ENCODE measurements at places on chromosomes 12 and 14.

GRCh38 chr12:105573574-105573973 lies 243.1 kb downstream of the C12orf75 start:
- DNase-seq, result no peak

GRCh38 chr14:98840091-98840490 lies 431.9 kb downstream of the BCL11B start:
- no peak for DNase-seq

DNA sequence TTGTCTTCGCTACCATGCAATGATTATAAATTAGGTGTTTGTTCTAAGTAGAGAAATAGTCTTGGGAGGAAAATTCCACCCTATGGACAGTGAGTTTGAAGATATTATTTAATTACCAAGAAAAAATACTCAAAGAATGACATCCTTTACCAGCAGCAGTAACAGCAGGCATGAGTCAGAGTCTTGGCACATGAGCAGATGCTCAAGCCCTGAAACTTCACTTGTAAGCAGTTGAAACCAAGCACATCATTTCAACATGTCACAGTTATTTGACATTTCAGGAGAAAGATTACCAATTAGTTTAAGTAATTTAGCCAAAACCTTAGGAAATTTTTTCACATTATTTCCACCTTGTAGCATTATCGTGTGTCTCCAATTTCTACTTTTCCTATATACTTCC lies 99.2 kb downstream of the C12orf50 start:
- no peak for DNase-seq

DNA sequence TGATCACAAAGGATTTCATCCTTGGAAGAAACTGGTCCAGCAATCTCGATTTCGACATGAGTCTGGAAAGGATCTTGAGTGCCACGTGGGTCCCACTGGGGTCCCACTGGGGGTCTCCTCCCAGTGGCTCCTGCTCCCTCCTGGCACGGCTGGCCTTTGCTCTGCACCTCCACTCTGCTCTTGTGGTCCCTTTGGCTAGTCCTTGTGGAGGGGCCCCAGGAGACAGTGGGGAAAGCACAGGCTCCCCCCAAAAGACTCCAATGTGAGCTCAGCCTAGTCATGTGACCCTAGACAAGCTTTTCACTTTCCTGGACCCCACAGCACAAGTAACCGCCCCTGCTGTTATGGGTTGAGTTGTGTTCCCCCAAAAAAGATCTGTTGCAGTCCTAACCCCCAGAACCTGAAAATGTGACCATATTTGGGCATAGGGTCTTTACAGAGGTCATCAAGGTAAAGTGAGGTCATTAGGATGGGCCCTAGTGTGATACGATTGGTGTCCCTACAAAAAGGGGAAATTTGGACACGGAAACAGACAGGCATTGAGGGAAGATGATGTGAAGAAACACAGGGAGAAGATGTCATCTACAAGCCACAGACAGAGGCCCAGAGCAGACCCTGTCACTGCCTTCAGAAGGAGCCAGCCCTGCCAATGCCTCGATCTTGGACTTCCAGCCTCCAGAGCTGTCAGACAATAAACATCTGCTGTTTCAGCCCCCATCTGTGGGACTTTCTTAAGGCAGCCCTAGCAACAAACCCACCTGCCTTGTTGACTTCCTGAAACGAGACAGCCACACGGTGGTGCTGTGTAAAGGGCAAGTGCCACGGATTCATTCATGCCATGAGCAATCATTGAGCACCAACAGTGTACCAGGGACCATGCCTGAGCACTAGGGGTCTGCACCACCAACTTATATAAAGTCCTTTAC lies 23.8 kb upstream of the PPP2R5C start:
- DNase-seq, result peak; percentile 34

GRCh38 chr12:76685246-76685678 lies 78.7 kb upstream of the ZDHHC17 start:
- no peak for DNase-seq
